ENCODE measurements at places on chromosomes 7 and 10.

GRCh38 chr7:49866910-49867309 lies 93.5 kb downstream of the VWC2 start:
- no peak for DNase-seq

- DNase-seq = no peak
Observed at GRCh38 chr10:56003555-56003954, 357.5 kb downstream of the ZWINT start.

GRCh38 chr7:80053124-80053523 lies 81.5 kb upstream of the GNAI1 start:
- no peak for DNase-seq

- no peak for DNase-seq
Observed at GRCh38 chr7:67564959-67565358, 568.3 kb downstream of the TYW1 start.

GRCh38 chr10:110171032-110171431 lies 36.4 kb upstream of the MXI1 start:
- DNase-seq = no peak

DNA sequence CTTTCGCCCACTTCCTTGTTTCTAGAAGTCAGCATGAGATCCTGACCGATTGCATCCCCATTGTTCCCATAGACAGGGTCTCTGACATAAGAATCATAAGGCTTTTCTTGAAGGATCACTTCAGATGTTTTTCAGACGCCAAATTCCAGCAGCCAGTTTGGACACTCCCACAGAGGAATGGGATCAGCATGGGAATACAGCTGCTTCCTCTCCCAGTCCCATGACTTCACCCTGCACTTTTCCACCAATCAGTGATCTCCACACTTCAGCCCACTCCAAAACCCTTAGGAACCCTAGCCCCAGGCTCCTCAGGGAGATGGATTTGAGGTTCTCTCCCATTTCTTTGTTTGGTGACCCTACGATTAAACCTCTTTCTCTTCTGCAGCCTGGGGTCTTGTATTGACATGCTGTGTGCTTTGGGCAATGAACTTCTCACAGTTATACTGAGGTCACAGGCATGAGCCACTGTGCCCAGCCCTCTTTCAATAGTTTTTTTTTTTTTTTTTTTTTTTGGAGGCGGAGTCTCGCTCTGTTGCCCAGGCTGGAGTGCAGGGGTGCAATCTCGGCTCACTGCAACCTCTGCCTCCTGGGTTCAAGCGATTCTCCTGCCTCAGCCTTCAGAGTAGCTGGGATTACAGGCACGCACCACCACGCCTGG lies 52.8 kb upstream of the CHST3 start:
- no peak for DNase-seq

- DNase-seq = no peak
Observed at GRCh38 chr7:100407285-100408180, 21.0 kb downstream of the ZCWPW1 start.

All from activated T-helper 1 cell treated with anti-CD3 and anti-CD28 coated beads, Interleukin-2, amount 50 U/mL, for 16 hours (primary cell).